ENCODE measurements at places on chromosomes 7 and 10.
A peak's percentile ranks its signal among the peaks of the same experiment; 100 is the strongest.

DNA sequence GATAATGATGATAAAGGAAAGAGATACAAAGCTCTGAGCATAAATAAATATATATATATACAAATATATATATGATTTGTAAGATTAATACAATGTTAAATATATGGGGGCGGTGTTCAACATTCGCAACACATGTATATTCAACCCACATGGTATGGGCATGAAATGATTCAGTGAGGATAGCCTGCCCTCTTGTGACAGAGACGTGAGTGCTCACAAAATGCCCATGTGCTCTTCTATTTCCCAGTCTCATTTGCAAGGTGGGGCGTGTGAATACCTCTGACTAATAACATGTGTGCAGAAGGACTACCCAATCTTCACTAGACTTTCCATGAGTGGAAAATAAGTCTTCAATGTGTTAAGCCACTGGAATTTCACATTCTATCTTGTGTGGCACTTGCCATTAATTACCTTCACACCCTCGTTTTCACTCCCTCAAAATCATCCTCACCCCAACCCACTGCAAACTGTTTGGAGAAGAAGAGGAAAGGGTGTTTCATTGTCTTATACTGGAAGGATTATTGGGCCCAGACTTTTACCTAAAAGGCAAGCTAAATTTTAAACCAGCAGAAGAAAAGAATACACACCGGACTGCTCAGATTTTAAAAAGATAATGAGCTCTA, 26.9 kb downstream of the ASAH2 start:
- DNase-seq = no peak

DNA sequence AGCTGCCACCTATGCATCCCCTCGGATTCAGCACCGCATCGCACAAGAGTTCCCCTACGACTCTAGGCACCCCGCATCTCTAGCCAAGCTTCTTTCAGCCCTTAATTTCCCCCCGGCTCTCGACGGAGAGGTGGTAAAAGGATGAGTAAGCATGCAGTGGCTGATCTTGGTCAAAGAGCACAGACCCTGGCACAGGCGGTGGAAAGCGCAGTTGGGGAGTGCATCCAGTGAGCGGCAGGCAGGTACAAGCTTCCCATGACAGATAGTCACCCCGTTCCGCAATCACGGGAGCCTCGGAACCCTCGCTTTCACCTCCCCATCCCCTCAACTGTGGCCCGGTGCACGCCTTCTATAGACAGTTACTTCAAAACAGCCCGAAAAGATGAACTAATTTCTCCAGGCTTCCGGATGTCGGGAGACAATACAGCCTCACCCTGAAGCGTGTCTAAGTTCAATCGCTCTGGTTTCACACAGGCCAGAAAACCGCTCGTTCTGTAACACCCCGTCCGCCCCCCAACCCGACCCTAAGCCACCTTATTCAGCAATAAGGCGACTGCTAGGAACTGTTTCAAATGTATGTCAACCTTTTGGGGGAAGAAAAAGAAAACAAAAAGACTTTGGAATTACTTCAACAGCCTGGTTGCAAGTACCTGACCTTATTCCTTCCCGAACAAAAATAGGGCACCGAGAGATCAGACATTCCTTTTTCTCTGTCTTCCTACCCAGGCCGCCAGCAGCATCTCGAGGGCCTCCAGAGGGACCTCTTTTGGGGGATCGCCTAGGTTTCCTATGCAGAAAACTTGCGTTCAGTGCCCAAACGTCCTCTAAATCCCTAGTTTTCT, 1.4 kb downstream of the RHEB start:
- peak; percentile 43 for DNase-seq

DNA sequence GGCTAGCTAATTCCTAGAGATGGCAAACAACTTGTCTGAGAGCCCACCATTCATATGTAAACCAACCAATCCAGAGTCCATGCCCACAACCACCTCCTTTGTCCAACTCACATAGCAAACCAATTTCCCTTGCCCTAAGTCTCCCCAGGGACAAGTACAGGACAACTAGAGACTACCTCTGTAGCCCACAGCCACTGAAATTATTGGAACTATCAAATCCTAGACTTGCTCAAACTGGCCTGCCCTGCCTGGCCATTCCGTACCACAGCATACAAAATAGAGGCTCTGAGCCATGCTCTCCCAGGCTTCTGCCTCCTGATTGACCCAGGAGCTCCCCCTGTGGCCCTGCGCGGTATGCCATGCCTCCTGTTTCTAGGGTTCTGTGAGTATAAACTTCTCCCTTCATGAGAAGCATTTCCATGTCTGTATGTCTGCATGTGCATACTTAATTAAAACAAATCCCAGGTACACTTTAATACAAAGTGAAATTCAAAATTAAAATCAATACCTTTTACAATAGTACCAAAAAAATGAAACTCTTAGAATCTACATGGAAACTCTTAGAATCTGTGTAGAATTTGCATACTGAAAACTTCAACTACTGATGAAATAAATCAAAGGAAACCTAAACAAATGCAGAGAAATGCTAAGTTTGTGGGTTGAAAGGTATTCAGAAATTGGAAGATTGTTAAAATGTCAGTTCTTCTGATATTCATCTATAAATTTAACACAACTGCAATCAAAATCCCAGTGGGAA, 4.0 kb upstream of the HECW1 start:
- DNase-seq = peak; percentile 12

DNA sequence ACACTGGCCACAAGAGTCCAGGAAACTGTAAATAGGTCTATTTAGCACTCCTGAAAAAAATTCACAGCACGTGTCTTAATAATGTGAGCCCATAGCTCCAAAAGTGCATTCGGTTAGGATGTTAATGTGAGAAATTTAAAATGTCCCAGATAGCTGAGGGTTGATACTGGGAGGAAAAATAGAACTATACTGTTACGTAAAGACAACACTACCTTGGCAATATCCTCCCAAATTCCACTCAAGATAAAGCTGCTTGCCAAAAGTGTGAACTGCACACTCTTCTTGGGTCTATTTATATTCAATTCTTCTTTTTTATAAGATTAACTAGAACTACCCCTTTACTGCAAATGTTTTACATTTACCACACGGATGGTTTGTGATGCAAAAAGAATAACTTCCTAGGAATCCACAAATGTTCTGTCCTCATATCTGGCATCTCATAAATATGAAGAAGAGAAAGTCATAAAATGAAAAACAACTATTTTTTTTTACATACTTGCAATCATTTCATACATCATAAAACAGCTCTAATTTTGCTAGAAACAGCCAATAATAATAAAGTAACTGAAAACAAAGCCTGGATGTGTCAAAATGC, 10.4 kb downstream of the RAB11FIP2 start:
- no peak for DNase-seq

DNA sequence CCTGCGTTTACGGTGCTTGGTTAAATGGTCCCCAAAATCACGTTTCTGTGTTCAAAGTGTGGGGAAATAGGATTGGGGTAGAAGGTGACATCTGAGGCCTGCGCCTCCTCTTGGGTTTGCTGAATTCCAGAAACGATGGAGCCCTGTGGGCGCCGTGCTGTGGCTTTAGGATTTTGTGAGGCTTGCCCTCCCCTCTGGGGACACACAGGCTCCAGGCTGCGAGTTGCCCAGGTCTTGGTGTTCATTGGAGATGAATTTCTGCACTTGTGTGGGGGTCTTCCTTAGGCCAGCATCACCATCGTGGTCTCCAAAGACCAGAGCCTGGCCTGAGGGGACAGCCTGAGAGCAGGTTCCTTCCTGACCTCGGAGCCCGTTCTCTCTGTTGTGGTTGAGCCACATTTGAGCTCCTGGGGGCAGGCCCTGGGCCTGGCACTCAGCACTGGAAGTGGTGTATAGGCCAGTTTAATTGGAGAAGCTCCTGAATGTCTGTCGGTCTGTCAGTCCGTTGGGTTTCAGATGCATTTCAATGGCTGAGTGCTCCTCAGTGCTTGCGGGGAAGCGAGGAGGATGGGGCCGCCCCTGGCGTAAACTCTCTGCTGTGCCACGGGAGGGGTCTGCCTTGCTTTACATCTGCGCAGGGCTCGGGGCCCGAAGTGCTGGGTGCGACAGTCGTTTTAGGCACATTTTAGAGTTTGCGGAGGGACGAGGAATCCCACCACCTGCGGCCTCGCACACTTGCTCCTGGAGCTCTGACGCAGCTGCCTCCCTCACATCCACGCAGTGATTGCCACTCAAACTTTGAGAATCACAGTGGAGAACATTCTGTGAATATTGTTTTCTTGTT, 71.7 kb downstream of the DNAJB6 start:
- DNase-seq = no peak

- DNase-seq = peak; percentile 12
Measured at GRCh38 chr7:3673524-3673923, 372.5 kb downstream of the SDK1 start.

- DNase-seq = no peak
Measured at GRCh38 chr10:29849126-29849833, 210.1 kb downstream of the JCAD start.

- no peak for DNase-seq
Measured at GRCh38 chr10:34607894-34608293, 207.2 kb downstream of the PARD3 start.

- DNase-seq = no peak
Measured at GRCh38 chr10:114643158-114643557, 14.9 kb downstream of the ABLIM1 start.

Data from effector CD4-positive, alpha-beta T cell (primary cell).